ENCODE measurements at places on chromosomes 3 and 15.

- DNase-seq: peak; percentile 30
Measured at GRCh38 chr3:139934613-139935015, 371 bp upstream of the CLSTN2 start.

DNA sequence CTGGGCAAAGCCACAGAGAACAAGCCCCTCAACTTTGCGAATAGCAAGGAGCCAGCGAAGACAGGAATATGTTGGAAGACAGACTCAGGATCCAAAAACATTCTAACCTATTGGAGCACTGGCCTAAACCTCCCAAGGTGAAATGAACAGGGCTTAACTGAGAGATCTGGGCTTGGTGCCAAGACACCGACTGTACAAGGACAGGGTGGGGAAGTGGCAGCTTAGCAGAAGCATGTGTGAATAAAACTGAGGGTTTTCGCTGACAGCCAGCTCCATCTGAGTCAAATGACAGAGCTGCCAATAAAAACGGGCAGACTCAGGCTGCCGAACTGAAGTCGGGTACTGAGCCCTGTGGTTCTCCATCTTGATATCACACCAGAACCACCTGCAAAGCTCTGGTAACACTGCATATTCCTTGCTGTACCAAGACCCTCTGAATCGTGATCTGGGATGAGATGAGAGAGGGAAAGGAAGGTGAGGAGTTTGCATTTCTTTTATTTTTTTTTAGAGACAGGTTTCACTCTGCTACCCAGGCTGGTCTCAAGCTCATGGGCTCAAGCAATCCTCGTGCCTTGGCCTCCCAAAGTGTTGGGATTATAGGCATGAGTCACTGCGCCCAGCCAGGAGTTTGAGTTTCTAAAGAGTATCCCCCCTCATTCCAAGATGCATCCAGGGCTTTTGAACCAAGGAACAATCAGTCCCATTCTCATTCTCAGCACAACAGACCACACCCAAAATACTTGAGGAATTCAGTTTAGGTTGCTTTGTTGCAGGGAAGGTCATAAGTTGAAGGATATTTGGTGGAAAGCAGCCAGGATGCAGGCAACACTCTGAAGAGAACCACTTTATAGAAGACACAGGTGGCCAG lies 6.0 kb upstream of the PLCB2 start:
- no peak for DNase-seq

DNA sequence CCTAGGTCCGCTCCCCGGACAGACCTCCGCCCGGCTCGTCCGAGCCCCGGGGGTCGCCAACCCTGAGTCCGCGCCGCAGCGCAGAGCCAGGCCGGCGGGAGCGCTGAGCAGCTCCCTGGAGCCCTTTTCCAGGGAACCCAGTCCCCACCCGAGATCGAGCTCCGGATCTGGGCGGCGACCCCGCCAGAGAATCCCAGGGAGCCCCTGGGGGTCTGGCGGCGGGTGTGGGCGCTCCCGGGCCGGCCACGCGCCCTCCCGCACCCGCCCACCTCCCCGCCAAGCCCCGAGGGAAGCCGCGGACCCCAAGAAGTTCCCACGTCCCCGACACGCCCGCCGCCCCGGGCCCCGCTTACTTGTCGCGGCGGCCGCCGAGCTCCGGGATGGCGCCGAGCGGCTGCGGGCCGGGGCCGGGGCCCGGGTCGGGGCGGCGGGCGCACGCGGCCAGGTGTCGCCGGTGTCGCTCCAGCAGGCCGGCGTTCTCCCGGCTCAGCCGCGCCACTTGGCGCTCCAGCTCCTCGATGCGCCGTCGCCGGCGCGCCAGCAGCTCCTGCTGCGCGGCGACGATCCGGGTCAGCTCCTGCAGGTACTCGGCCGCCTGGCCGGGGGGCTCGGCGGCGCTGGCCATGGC lies 137.7 kb downstream of the NUP210 start:
- DNase-seq: no peak

- no peak for DNase-seq
Measured at GRCh38 chr3:104825116-104825515, 541.6 kb upstream of the ALCAM start.

- no peak for DNase-seq
Measured at GRCh38 chr3:146241523-146242240, 9.2 kb downstream of the PLSCR4 start.

DNA sequence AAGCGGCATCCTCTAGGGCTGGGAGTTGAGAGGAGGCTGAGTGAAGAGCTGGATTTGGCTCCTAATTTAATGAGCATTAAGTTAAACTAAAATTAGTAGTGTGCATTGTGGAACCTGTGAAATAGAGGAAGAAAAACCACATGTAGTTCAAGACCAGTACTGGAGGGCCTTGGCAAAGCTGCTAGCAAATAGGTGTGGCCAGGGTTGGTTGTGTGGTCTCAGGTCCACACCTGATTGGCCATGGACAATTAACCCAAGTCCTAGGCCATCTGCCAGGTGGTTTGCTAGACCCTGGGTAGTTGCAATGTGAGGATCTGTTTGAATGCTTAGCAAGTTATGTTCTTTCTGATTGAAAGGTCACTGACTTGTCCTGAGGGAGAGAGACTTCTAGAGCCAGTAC lies 275.5 kb downstream of the PDCD6IP start:
- no peak for DNase-seq

- no peak for DNase-seq
Measured at GRCh38 chr3:29718661-29719065, 437.8 kb downstream of the RBMS3 start.

DNA sequence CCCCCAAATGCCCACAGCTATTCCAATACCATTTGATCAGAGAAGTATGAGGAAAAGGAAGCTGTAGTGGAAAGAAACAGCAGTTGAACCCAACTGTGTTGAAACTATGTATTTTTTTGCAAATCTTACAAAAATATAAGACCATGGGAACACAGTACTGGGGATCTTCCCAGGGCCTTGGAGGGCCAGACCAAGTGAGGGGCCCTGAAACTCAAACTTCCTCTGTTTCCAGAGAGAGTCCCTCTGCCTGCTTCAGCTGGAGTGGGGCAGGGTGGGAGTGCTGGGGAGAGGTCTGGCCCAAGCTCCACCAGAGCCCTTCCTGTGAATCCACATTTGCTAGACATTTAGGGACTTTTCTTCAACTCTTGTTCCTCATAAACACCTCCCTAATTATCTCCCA lies 263.9 kb downstream of the CHST2 start:
- no peak for DNase-seq

DNA sequence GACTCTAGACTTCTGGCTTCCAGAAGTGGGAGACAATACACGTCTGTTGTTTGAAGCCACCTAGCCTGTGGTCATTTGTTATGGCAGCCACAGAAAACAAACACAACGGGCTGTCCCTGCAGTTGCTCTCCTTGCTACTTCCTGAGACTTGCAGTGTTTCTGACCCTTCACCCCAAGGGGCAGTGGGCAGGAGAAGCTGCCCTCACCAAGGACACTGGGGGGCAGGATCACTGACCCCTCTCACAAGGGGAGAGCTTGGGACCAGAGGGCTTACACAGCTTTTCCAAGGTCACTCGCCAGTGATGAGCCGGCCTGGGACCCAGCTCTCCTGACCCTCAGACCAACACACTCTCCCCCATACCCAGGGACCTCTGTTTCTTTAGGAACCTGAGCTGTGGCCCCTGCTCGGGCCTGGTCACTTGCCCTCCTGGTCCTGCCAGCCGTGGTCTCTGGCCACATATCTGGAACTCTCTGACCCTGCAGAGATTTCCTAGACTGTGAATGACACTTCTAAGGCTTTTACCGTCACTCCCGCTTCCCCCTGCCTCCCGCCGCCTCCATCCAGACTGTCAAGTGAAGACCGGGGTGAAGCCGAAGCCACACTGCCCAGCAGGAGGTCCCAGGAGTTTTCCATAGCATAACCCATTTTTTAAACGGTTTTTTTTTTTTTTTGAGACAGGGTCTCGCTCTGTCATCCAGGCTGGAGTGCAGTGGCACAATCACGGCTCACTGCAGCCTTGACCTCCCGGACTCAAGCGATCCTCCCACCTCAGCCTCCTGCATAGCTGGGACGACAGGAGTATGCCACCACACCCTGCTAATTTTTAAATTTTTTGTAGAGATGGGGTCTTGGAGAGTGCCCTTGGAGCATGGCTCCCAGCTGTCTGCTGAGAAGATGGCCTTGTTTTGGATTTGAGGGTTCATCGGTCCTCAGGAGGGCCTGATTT lies 4.4 kb downstream of the ATP2B2 start:
- no peak for DNase-seq

DNA sequence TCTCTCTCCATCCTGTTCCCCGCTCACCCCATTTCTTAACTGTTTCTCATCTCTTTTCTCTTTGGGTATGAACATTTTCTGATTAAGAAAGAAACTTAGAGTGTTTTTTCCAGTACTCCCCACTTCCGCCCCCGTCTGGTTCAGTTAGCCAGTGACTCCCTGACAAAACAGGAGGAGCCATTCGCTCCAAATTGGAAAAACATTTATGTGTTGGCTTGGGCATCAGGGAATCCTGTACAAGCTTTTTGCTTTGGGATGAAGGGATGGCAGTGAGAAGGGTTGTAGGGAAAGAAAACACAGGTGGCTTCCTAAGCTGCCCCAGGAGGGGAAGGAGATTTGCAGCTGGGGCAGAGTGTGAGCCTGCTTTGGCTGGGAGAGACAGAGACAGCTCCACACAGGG lies 47.0 kb downstream of the BOC start:
- no peak for DNase-seq

- no peak for DNase-seq
Measured at GRCh38 chr15:31263751-31264558, 62.7 kb upstream of the KLF13 start.

DNA sequence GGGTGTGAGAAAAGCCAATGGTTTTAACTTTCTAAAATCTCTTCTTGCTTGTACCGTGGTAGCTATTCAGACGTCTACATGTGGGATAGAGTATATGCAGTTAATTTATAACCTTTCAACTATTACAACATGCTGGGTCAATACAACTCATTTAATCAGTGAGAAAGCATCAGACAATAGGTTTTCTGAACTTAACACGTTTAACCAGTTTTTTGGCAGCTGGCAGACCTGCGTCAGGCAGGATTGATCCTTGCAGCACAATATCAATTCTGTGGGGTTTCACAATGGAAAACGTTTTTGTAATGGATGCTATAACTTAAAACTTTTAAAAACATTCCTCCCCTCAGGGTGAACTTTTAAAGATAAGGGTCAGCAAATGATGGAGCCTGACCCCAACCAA lies 6.5 kb downstream of the GNB5 start:
- no peak for DNase-seq

- DNase-seq: no peak
Measured at GRCh38 chr3:124246376-124246775, 254.5 kb upstream of the ROPN1 start.

DNA sequence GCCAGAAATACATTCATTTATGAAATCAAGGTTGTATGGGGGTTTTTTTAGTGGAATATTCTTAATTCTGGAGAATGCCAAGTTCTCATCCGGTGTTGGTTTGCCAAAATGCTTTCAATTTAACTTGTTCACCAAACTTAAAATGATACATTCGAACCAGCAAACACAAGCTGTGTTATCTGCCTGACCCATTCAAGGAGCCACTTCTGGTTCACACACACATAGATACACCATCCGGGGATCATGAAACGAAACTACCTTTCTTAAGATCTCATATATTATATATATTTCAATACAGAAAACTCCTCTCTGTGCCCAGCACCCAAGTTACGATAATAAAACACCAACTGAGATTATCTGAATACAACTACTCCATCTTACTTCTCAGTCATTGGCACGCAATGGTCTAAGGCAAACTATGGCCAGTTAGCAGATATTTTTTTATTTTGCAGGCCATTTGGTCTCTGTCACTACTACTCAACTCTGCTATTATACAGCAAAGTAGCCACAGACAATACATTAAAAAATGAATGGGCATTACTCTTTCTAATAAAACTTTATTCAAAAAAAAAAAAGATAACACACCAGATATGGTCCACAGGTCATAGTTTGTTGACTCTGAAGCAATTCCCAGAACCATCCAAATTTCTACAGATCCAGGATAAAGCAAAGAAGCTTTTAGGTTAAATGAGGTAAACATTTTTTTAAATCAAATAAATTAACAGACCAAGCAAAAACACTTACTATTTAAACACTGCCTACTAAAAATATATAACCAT lies 89.6 kb downstream of the TBL1XR1 start:
- no peak for DNase-seq

DNA sequence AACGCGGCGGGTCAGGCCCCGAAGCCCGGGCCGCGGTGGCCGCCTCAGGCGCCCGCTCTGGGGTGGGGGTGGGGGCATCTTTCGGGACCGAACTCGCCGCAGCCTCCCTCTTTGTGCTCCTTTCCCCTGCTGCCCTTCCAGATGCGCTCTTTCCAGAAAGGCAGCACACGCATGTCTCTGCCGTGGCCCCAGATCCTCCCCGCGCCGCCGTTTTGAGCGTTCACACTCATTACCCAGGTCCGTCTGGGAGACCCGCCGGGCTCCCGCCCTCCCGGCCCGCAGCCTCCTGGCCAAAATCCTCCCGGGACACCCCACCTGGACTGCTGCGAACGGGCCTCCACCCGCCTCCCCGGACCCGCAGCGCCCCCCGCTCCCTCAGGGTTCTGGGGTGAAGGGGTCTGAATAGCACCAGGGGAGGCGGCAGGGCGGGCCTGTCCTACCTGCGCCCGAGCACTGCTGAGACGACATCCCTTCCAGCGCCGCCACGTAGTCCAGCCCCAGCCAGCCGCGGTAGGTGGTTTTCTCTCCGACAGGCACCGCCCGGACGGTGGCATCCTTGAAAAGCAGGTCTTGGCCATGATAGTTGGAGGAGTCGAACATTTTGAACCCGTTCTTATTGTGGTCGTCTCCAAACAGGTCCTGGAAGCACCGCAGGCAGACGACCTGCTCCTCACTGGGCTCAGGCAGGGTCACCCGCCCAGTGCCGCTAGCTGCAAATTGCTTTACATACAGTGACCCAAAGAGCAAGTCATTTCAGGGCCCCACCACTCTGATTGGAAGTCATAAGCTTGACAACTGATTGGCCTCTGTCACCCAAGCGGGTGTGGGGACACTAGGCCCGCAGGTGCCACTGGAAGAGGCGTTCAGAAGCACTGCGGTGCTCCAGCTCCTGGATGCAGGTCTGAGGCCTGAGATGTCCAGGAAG lies 25.9 kb downstream of the MELTF start:
- DNase-seq: no peak

DNA sequence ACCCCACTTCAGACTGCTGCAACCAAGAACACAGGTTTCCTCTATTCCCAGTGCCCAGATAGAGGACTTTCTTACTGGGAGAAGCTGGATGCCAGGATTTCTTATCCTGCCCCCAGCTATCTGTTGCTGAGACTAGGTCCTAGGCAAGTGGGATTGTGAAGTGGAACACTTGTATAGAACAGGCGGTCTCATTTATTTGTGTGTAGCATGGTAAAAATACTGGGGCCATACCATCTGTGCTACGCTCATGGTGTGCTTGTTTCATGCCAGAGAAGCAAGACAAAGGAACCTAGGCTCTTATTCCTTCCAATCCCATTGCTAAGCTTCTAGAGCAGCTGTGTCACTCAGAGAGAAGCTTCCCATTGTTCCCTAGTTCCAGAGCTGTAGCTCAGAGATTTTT lies 191.5 kb upstream of the EPHA6 start:
- DNase-seq: no peak

GRCh38 chr3:188584162-188584529 lies 430.2 kb downstream of the LPP start:
- no peak for DNase-seq

Data from SK-N-DZ (cell line).